AG04449 (cell line): ENCODE measurements at places on chromosomes 3 and 15.

DNA sequence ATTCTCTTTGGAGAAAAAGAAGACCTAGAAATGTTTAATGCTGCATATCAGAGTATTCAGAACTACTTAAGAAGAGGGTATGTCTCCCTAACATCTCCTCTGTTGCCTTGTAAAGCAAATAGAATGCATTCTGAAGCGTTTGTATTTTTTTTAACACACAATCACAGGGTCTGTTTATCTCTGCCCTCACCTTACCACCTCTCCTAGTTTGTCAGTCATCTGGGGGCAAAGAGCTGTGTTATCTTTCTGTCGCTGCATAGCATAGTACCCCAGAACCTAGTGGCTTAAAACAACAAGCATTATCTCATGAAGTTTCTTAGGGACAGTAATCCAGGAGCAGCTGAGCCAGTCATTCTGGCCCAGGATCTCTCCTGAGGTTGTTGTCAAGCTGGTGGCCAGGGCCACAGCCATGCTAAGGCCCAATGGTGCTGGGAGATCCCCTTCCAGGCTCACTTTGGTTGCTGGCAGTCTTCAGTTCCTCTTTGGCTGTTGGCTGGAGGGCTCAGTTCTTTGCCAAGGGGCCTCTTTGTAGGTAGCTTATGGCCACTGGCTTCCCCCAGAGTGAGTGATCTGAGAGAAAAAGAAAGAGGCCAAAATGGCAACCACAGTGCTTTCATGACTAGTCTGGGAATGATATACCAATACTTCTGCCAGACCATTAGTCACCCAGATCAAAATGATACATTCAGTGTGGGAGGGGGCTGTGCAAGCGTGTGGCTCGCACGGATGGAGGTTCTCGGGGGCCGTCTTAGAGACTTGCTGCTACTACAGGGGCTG, 17.8 kb downstream of the EDEM1 start:
- DNase-seq: no peak

- DNase-seq: no peak
These were observed 121.6 kb downstream of the TFDP2 start for GRCh38 chr3:142027735-142028134.

DNA sequence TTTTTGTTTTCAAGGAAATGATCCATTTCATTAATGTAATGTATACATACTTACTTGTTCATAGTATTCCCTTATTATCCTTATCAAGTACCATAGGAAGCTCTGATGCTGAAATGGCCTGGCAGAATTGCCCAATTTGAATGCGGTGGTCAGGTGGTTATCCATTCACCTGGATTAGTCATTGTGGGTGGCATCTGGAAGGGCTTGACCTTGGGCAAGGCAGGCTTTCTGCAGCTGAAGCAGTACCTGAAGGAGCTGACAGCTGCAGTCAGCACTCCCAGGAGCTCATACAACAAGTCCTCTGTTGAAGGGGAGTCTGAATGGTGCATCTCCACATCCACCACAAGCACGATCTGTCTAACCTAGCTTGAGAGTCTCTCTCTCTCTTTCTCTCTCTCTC, 12.2 kb upstream of the IQCF5 start:
- no peak for DNase-seq

- no peak for DNase-seq
These were observed 11.3 kb upstream of the RBSN start for GRCh38 chr3:15110206-15110605.

GRCh38 chr3:119296727-119297122, 2.5 kb downstream of the ARHGAP31 start:
- no peak for DNase-seq

GRCh38 chr3:52522651-52523251, 10.9 kb downstream of the NT5DC2 start:
- DNase-seq: no peak

DNA sequence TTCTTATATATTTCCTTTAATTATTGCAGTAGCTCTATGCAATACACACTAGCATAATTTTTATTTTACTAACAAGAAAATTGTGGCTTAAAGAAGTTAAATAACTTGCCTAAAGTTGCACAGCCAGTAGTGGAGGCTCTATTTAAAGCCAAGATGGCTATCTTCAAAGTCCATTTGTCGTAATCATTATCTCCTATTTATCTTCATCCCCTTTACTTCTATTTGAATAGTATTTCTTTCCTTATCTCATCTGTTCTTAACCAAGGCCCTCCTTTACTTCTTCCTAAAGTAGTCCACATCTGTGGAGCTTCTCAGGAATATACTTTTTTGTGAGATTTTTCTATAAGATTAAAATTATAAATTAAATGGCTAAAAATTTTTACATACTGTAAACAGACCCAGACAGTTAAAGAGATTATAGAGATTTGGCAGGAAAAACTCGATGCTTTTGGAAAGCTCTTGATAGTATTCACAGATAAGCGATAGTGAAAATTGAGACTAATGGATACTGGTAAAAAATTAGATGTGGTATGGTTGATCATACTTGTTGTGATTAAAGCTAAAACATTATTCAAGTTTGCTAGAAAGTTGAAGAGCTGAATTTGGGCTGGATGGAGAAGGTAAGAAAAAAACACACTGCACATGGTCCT, 129.2 kb downstream of the ZNF609 start:
- DNase-seq: no peak

- no peak for DNase-seq
These were observed 493.6 kb upstream of the ADAMTS9 start for GRCh38 chr3:65181391-65181871.
